ENCODE measurements at places on chromosomes 2 and 18.

- DNase-seq, result no peak
Observed at GRCh38 chr2:64515086-64515485, 9.0 kb upstream of the AFTPH start.

DNA sequence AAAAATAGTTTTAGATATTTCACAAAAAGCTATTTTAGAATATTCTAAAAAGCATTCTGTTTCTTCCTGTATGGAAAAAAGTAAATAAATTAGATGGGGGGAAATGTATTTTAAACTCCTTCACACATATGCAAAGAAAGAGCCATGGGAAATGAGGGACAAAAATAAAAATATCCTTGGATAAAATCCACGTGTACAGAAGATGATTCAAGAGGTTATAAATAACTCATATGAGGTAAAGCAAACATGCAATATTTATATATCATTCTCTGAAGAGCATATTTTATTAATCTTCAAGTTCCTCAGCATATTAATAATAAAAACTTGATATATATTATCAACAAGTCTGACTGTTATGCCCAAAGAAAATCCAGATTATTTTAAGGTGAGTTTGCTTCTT is 8.8 kb upstream of the GFPT1 start:
- DNase-seq, result no peak

GRCh38 chr18:79604913-79605880 is 74.4 kb upstream of the CTDP1 start:
- no peak for DNase-seq

- DNase-seq, result no peak
Observed at GRCh38 chr18:58557008-58557435, 71.9 kb downstream of the ALPK2 start.

- DNase-seq, result no peak
Observed at GRCh38 chr18:2587788-2588187, 16.4 kb downstream of the NDC80 start.

- no peak for DNase-seq
Observed at GRCh38 chr18:3455907-3456685, 6.1 kb downstream of the TGIF1 start.

DNA sequence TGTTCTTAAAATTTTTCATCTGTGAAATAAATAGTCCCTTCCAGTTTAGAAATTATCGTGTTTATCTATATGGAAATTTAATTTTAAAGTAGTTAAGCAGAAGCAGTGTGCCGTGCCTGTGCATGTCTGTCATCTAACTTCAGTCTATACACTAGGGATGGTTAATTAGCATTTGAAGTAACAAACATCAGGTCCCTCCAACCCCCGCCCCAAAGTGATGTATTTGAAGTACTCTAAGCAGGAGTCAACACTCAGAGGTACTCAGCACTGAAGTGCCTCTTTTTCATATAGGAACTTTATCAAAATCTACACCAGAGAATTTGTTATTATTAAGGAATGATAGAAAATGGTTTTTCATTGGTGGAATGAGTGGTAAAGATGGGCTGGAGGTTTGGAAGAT is 33.0 kb downstream of the LANCL1 start:
- DNase-seq, result no peak

DNA sequence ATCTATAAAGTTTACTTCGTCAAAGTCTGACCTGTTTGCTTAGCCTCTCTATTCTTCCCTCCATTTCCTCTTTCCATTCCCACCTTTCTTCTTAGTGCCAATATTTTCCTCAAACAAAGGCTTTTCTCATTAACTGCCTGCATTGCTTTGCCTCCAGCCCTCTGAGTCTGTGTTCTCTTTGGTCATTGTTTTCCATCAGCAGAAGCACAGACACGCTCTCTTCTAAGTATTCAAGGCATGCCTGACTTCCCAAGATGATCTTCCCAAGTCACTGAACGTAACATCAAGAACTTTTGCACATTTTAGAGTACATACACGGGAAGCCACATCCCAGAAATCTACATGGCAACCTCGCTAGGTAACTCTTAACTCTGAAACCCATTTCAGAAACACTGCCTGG is 32.6 kb upstream of the ANXA4 start:
- no peak for DNase-seq

DNA sequence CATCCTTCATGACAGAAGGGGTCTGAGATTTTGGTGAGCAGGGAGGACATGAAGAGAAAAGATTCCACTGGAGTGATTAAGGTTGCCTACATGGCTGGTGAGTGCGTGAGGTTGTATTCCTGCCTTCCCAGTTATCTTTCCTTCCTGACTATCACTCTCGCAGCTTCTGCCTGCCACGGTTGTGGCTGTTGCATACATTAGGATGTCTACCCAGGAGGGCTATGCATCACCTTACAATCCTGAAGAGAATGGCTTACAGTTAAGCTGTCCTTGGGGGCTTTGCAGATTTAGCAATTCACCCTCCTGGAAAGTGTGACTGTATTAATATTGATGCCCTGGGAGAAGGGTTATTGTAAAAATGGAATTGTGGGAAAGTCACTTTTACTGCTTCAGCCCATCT is 571.0 kb downstream of the TSN start:
- no peak for DNase-seq

GRCh38 chr2:239392688-239393387 is 8.0 kb downstream of the HDAC4 start:
- no peak for DNase-seq

- DNase-seq, result no peak
Observed at GRCh38 chr2:52473526-52473925, 1294.1 kb upstream of the CHAC2 start.

- DNase-seq, result no peak
Observed at GRCh38 chr2:160206436-160206835, 6.4 kb upstream of the ITGB6 start.

GRCh38 chr2:177397481-177398289 is 5.1 kb downstream of the AGPS start:
- DNase-seq, result no peak

DNA sequence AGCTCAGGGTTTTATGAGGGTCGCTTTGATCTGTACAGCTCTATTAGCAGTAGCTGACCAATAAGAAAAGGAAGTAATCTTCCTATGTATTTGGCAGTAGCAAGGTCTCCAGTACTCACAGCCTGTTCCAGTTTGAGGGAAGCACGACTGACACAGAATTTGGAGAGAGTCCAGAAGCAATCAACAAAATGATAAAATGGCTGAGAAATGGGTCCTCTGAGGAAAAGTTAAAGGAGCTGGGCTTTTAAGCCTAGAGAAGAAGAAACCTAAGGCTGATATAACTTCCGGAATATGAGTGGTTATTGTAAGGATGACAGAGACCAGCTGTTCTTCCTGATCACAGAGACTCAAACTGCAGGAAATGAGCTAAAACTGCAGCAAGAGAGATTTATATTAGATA is 382.8 kb downstream of the GPD2 start:
- no peak for DNase-seq

DNA sequence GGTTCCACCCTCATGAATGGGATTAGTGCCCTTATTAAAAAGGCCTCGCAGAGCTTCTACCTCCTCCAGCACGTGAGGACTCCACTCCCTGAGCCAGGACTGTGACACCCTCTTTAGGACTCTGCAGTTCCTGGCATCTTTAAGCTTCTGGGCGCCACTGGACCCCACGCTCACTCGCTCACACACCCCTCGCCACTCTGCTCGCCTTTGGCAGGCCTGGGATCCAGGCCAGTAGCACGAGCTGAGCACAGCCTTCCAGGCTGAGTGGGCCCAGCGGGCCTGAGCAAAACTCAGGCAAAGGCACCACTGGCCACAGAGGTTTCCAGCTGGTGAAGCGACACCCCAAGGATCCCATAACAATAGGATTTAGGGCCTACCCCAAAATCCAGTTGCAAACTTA is 107.9 kb upstream of the GPC1 start:
- no peak for DNase-seq

DNA sequence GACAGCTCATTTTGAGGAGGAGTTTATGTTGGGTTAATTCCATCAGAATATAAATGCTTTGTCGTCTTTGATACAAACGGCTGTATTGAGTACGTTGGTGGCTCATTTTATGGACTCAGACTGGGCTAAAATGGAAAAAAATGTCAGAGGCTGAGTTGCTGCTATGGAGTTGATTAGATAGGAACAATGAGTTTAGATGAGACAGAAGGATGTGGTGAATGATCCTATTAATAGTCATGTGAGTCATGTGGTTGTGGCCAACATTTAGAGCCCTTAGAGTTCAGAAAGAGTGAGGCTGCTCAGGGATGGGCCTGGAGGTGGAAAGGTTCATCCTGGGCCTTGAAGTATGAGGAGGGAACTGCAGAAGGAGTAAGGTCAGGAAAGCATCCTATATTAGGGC is 434.2 kb downstream of the MEIS1 start:
- no peak for DNase-seq

DNA sequence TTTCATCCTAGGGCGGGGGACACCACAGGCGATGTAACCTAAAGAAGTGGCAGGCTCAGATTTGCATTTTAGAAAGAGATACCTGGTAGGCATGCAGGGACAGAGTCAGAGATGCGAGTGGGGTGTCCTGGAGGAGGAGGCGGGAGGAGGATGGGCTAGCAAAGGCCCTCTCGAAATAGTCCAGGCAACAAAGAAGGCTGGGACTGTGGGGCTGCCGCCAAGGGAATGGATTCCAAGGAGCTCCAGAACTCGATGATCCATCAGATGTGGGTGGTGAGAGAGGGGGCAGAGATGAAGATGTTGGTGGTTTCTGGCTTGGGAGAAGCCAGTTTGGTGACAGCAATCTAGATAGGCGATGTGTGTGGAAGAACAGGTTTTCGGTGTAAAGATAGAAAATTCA is 12.5 kb upstream of the INPP5D start:
- DNase-seq, result no peak

GRCh38 chr2:156352911-156353310 is 20.4 kb upstream of the NR4A2 start:
- DNase-seq, result no peak

DNA sequence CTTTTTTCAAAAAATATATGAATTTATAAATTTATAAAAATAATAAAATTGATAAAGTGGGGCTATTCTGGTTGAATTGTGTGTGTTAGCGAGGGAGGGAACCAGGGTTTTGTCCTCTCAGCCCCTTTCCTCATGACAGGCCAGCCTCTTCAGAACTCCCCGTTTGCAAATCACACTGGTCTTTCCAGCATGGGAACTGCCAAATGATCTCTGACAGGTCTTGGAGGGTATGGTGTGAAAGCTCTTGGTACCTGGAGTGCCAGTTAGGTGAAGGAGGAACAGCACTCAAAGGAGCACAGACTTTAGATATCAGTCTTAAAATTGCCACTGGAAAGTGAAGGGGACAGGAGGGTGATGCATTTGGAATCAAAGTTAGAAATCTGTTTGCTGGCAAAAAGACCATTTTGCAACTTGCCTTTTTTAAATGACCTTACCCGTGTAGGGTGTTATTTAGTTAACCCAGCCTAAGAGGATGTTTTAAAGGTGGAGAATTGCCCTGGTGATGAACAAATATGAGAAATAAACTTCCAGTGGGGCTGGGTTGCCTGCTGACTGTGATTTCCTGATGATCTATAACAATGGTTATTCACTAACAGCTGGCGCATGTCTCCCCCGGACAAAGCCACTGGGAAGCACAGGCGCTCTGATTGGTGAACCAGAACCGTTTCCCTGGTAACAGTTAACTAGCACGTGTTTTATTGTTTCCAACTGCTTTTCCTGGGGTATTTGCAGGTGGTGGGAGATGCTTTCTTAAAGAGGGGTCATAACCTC is 85.3 kb upstream of the EFEMP1 start:
- DNase-seq, result no peak

- DNase-seq, result no peak
Observed at GRCh38 chr2:42792087-42792582, 248 bp downstream of the HAAO start.

- no peak for DNase-seq
Observed at GRCh38 chr2:54773838-54774237, 50.4 kb downstream of the EML6 start.

- DNase-seq, result no peak
Observed at GRCh38 chr2:67851016-67851415, 211.8 kb downstream of the C1D start.

- DNase-seq, result no peak
Observed at GRCh38 chr2:218381916-218382366, at the start of gene SLC11A1. Gene SLC11A1 (plus strand): TSS chr2:218382273. CDS start chr2:218382369, 96 bp downstream.

DNA sequence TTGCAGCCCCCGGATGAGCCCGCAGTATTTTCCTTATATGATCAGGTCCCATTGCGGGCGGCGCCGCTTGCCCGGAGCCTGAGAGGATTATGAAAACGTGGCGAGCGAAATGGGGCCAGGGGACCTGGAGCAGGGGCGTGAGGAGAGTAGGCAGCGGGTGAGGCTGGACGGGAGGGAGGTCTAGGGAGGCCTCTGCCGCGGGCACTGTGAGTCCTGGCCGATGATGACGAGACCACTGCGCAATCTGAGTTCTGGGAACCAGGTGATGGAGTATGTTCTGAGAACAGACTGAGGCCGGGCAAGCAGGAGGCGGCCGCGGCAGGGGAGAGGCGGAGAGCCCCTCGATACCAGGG is 790 bp upstream of the ACAA2 start:
- DNase-seq, result no peak

- no peak for DNase-seq
Observed at GRCh38 chr2:158205215-158205614, 103.5 kb downstream of the UPP2 start.

GRCh38 chr2:179825494-179825893 is 35.9 kb downstream of the ZNF385B start:
- DNase-seq, result no peak

GRCh38 chr2:239131521-239131920 is 269.3 kb downstream of the HDAC4 start:
- no peak for DNase-seq

DNA sequence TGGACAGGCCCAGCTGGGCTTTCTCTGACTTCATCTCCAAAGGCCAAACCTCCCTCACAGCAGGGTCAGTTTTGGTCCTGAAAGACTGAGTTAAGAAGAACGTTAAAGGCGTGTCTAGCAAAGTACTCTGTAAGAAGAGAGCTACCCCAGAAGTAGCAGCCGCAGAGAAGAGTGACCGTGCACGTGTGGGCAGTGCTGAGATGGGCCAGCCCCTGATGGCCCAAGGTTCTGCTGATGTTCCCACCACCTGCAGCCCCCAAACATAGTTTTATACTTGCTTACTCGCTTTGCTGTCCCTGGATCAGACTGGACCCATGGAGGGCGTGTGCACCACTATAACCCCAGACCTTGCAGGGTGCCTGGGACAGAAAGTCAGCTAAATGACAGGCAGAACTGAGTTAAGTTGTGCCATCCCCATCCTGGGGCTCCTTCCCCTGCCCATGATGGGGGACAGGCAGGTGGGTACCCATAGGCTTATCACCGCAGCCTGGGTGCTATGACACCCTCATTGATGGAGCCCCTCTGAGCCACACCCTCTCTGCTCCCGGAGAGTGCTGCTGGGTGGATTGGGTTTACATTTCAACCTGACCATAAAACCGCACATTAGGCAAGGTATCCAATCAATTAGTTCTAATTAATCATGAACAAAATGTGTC is 367.3 kb upstream of the HS6ST1 start:
- no peak for DNase-seq

DNA sequence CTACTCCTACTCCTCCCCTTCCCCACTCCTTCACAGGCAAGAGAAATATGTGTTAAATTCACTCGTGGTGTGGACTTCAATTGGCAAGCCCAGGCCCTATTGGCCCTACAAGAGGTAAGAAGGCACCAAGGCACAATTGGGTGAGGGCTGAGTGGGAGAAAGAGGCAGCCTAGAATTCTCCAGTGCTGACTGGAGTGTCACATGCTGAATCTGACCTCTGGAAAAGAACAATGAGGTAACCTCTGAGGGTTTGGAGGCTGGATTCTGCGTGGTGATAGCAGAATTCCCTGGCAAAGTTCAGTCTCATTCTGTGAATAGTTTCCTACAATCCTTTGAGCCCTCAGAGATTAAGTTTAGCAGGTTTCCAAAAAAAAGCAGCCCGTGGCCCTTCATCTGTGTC is 6.9 kb downstream of the CENPA start:
- DNase-seq, result no peak
